ENCODE measurements at places on chromosomes 16 and 17.

DNA sequence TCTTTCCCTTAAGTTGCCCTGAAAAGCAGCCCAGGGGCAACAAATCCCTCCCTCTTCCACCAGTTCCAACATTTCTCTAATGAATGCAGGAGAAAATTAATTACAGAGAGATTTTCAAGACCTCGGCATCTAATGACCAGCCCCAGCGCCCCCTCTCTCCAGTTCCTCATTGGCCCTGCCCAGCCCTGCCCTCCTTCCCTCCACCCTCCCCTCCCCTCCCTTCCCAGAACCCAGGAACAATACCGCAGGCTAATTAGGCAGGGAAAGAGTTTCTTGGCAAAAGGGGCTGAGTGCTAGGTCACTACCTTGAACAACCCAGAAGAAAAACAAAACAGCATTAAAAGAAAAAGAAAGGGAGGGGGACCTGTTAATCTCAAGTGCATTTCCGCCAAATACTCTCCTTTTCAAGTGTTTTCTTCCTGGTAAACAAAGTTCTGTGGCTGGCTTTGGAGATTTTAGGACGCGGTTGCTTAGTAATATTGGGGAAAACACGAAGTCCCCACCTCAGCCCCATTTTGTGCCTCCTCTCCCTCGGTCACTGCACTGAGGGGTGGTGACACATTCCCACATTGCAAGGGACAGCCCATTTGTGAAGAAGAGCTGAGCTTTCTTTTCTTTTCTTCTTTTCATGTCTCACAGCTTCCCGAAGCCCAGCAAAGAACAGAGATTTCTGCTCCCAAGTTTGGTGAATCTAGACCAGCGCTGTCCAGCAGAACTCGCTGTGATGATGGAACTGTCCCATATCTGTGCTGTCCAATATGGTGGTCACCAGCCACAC lies 215.4 kb downstream of the SOX9 start:
- DNase-seq: no peak

DNA sequence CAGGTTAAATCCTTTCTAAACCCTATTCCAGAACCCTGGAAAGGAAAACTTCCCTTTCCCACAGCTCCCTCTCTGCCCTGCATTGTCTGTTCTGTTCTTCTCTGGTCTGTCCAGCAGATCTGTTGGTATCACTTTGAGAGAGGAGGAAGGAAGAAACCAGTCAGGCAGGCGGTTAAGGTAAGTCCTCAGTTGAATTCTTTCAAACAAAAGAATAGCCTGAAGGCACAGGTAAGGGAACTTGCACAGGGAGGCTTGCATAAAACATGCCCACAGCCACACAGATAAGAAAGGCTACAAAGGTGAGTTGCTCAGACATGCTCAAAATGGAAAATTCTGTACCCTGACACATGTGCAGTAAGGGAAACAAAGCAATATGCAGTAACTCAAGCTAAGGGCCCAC lies 595.7 kb upstream of the CDH5 start:
- no peak for DNase-seq

DNA sequence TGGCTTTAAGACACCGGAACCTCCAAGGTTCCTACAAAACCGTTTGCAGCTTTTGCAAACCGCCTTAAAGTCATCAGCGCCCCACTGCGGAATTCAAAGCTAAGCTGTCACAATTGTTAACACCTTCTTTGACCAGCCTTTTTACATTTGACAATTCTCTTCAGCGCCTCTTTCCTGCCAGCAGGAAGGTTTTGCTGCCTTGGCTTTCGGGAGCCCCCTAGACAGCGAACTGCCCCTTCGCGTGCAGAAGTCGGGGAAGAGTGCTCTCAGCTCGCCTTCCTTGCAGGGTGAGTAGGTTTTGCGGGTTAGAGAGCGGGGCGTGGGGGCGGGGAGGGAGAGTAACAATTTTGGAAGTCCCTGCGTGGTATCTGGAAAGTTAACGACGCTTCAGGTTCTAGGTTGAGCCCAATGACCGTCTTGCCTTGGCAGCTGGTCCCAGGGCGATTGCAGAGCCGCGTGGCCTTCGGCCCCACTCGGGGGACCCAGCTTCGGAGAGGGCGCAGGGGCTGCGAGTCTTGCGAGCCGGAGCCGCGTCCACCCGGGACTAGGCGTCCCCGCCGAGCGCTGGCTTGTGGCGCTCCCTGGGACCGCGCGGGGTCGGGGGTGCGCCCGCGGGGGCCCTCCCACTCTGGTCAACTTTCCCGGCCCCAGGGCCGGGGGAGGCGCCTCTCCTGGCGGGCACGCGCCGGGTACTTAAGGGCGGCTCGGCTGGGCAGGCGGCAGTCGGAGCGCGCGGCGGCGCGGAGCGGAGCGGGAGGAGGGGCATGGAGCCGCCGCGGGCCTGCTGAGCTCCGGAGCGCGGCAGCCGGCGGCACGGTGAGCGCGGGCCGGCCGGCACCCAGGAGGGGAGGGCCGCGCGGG lies at the start of gene HAS3:
TSS of gene HAS3 (plus strand) at position 153 of the 861 bp plus-strand sequence. CDS start 3,743 bp downstream, outside the sequence.
- DNase-seq: peak; percentile 48

DNA sequence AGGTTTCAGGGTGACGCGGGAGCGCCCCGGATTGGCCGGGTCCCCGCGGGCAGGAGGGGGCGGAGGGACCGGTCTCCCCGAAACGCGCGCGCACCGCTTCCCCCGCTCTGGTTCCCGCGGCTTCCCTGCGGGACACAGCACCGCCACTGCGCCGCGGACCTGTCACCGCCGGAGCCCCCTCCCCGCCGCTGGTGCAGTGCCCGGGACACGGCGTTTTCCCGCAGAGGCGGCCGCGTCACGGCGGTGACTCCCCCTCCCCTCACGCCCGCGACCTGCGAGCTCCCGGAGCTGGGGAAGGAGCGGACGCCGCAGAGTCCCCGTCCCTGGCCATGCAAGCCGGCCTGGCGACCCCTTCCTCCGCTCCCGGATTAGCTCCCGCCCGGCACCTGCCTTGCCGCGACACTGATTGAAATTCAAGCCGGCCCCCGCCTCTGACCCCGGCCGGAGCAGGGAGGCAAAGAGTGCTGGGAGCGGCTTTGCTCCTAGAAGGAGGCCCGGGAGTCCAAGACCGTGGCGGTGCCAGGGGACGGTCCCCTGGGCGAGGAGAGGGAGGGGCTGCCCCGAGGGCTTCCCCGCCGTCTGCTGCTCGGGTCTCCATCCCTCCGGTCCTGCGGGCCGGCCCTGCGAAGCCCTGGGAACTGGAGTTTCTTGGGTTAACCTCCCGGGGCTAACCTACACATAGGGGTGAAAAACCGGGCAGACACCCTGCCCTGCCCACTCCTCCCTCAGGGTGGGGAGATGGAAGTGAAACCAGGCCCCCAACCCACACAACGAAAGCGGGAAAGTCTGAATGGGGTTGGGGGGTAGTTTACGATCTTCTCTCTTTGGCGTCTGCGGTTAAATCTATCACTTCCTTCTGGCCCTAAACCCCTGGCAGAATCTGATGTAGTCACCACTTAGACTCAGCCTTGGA lies 1.0 kb downstream of the RHBDL3 start:
- DNase-seq: peak; percentile 19

DNA sequence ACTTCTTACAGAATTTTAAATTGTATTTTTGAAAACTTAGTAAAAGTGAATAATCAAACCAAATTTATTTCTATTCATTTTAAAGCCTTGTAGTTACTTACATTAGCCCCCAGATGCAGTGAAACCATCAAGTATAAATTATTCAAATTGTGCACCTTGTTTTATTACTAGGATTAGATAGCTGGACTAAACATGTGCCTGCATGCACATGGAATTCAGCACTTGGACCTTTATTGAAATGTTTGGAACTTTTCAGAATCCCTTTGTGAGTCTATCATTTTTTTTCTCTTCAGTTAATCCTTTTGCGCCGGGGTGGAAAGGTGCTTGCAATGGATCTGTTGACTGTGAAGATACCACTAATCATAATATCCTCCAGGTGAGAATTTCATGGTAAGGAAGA lies 4.7 kb downstream of the ZPBP2 start:
- no peak for DNase-seq

DNA sequence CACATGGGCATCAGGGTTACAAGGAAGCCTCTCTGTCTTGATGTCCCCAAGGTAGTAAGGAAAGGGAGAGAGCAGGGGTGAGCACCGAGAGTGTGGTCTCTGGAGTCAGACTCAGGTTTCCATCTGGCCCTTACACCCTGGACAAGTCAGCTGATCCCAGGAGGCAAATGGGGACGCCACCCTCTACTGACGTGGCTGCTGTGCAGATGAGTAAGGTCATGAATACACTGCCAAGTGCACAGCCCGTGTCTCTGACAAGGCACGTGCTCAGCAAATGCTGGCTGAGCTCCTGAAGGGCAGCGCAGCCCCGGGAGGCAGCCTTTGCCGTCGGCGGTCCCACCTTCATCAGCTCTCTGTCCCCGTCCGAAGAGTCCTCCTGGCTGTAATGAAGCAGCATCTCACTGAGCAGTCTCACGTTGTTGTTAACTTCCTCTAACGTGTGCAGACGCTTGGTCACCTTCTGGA lies 19.4 kb downstream of the GGA3 start:
- peak; percentile 84 for DNase-seq

DNA sequence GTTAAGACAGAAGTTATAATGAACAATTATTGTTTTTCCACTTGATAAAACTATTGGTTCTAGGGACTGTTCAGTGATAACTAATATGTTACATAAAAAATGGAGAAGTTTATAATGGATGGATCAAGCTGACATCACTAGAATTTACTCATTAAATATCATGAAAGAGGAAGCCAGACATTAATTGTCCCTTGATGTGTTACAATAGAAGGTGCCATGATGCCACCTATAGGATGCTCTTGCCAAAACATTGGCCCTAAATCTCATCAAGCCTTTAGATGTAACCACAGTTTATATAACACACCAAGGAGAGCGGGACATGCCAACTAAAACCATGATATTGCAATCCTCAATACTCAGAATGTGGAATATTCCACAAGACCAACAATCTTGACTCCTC lies 147.9 kb upstream of the MON1B start:
- DNase-seq: no peak

GRCh38 chr17:7354262-7354843 lies 603 bp upstream of the TMEM95 start:
- no peak for DNase-seq

GRCh38 chr17:73042225-73042624 lies 50.3 kb downstream of the SLC39A11 start:
- DNase-seq: no peak

DNA sequence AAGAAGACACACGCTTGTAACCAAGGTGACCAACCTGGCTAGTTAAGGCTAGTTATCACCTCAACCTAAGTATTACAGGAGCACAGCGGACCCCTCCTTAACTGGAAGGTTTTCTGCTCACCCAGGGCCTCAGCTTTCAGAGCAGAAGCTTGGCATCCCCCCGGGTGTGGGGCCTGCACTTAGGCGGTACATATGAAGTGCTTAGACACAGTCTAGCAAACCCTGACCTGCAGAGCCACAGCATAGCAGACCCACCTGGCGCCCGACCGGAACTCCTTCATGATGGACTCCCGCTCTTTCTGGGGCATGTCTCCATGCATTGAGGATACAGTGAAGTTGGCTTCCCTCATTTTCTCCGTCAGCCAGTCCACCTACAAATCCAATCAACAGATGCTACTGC lies 9.8 kb downstream of the EIF4A3 start:
- no peak for DNase-seq

DNA sequence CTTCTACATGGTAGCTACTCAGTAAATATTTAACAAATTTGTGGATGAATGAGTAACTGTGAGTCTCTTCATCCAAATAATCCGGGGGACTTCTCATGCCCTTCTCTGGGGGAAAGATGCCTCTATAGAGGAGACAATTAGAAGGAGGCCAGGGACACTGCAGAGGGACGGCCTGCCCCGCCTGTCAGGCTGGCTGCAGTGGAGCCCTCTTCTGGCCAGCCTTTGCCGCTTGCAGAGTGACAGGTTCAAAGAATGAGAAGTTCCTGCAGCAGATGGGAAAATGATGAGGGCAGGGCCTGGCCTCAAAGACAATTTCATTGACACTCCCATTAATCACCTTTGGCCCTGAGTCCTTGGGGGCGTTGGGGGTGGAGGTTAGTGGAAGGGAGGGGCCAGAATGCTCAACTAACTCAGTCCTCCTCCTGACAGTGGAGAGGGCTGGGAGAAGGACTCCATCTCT lies 339.0 kb downstream of the MAF start:
- DNase-seq: peak; percentile 45

DNA sequence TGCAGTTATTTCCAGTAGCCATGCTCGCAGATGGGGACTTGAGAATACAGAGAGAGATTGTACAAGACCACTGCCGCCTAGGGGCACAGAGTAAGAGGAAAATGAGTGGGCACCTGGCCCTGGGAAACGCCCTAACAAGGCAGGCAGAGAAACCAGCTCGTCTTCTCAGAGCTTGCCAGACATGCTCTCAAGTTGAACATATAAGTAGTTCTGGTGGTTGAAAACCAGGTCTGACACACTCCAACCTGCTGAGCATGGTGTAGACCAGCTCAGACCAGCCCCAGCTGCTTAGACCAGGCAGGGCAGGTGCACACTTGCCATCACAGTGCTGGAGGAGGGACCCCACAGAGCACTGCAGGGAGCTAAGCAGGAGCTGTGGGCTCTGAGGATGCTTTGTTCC lies 250.5 kb downstream of the CPPED1 start:
- DNase-seq: no peak

DNA sequence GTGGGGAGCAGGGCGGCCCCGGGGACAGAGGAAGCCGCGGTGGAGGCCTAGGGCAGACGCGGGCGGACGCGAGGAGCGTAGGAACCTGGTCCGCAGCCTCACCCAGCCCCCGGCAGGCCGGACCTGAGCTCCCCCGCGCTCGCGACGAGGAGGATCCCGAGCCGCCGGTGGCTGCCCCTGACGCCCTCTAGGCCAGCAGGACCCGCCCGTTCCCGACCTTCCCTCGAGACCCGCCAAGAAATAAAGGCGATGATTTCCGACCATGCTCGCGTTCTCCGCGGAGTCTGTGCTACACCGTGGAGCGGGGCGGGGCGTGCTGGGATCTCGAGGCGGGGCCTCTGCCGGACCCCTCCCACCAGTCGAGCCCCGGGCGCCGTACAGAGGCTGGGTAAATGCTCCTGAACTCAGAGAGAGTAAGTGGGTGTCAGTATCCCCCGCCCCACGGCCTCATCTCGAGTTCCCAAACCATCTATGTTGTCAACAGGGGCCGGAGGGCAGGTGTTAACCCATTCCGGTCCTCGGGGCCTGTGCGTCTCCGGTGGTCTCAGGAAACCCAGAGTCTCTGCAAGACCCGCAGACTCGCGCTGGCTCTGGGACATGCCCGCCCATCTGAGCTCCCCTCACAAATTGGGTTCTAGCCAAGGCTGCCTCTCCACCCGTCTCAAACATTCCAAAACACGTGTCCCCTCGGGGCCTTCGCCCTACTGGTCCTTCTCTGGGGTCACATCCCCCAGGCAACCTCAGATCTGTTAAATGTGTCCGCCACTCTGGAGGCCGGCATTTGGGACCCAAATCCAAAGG lies 13.7 kb downstream of the SYCE1L start:
- DNase-seq: peak; percentile 63

Data from adrenal gland (tissue), 19 donors.